Omental fat pad (tissue), 4 donors: ENCODE measurements at places on chromosomes 1 and 21. TPM values are rescaled to one million over a fixed set of nuclear protein-coding genes. Genes with fewer than 3 reads are reported as not detected.
A peak's percentile ranks its signal among the peaks of the same experiment; 100 is the strongest.

DNA sequence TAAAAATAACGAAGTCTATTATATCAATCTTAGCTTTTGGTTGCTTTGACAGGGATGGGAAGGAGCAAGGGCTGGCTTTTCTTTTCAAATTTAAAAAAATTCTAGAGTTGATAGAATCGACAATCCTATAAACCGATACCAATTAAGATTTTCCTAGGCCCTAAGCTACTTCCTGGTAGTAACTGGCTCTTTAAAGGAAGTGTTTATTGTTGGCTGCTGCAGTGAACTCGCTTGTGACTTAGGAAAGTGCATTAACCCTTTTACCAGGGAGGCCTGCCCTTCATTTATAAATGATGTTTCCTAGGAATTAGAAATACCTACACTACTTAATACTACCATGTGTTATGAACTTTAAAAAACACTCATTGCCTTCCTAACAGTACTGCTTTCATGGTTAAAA, 33.2 kb downstream of the ATP5PF start:
- DNase-seq = no peak

GRCh38 chr1:1431845-1432273, 3.6 kb upstream of the VWA1 start:
- no peak for DNase-seq

DNA sequence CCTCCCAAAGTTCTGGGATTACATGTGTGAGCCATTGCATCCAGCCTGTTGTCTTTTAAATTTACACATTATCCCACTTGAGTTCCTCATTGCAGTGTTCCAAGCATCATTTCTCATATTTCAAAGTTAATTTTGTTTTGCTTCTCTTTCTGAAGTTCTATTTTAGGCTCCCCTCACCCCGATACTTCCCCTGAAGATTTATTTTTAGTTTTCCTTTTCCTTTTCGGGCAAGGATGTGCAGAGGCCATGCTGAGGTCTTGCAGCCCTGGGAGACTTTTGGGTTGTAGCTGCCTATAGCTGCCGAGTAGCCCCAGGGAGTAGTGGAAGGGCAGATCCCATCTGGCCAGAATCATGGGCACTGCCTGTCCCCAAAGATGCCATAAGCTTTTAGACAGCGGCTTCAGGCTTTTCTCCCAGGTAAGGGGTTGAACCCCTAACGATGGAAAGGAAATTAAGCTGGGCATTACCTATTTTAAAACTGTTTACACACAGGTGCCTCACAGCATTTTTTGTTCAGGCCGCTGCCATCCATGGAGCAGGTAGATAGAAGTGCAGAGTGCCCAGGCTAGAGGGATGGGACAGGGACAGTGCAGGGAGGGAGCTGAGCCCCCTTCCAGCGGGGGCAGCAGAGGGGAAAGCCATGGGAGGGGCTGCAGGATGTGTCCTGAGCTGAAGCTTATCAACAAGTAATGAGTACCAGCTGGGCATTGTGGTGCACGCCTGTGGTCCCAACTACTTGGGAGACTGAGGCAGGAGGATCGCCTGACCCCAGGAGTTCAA, 15.9 kb downstream of the PSEN2 start:
- no peak for DNase-seq

ZNF672 gene
- 40.8 TPM for total RNA-seq

DNA sequence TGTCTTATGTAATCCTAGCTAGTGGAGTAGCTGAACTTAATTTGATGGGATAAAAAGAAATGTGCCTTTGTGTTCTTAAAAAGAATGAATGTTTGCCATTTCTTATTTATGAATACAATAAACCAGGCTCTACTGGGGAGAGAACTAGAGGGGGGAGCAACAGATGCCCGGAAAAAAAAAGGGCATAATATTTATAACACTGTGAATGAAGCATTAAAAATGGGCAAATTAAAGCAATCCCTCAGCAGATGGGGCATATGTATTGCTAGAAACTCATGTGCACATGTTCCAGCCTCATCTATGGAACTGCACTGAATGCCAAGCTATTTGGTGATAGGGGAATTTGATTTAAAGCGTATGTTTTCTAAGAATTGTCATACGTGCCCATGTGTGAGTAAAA, 42.3 kb upstream of the KCNJ6 start:
- no peak for DNase-seq

GRCh38 chr1:166908942-166909341, 32.9 kb upstream of the TADA1 start:
- DNase-seq = no peak

OR2L2 gene
- total RNA-seq = 0.19 TPM

DNA sequence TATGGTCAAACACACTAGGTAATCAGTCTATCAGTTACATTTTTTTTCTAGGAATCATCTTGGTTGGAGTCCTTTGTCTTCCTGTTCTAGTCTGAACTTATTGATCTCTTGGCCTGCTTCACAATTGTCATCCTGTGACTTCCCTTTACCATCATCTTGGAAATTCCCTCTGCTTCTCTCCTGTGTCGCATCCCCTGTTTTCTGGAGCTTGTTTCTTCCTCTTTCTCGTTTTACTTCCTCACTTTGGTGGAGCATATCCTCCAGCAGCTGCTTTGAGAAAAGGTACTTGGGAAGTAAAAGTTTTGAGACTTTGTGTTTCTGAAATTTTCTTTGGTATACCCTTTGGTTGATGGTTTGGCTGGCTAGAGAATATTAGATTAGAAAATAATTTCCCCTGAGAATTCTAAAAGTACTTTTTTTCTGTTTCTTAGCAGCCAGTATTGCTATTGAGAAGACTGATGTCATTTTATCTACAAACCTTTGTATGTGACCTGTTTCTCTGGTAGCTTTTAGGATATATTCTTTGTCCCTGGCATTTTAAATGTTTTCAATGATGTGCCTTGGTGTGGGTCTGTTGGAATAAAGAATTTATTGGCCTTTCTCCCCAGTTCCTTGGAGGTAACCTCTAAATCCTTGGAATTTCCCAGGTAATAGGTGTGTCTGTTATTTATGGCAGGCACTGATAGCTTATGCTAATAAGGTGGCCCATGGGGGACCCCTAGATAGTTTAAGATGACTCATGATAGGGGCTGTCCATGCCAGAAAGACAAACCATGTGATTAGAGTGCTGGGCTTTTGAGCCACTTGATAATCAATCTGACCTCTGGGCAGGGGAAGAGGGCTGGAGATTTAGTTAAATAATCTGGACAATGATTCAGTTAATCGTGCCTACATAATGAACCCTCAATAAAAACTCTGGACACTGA, 6.1 kb upstream of the MYCL start:
- no peak for DNase-seq

DNA sequence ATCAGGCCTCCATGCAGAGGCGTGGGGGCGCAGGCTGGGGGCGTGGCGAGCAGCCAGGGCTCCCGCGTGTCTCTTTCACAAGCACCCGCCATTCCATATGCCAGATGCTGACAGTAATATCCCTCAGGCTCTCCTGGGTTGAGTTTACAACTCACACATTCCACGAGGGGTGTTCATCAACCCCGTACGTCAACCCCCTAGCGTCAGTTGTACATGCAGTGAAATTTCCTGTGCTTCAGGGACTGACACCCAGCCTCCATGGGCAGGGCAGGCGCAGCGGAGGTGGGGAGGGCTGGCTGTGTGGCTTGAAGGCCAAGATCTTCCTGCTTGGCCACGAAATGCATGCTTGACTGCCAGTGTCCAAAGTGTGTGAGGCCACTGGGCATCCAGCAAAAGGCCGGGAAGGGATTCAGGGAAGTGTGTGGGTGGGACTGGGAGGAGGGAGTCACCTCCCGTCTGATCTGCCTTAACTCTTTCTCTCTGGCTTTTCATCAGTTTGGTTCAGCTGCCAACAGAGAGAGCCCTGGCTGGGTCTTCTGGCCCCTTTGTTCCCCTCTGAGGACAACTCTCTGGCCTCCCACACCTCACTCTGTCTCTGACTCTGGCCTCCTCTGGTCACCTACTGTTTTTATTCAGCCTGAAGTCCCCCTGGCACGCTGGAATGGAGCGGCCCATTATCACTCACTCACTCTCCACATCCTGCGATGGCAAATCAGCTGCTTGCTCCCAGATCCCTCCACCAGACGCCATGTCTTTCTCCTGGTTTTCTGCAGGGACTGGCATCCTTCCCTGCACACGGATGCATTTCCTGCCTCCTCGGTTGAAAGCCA, 33.8 kb downstream of the CLIC6 start:
- DNase-seq = no peak

SH3BP5L gene
- 9.7 TPM for total RNA-seq

GRCh38 chr1:52549267-52549666, 3.6 kb downstream of the TUT4 start:
- DNase-seq = no peak

VWA5B1 gene
- total RNA-seq = not detected

GRCh38 chr1:151472856-151473731, 13.8 kb upstream of the POGZ start:
- DNase-seq = no peak

- DNase-seq = no peak
These were observed 76.0 kb downstream of the CAMK2N1 start for GRCh38 chr1:20409971-20410370.

DNA sequence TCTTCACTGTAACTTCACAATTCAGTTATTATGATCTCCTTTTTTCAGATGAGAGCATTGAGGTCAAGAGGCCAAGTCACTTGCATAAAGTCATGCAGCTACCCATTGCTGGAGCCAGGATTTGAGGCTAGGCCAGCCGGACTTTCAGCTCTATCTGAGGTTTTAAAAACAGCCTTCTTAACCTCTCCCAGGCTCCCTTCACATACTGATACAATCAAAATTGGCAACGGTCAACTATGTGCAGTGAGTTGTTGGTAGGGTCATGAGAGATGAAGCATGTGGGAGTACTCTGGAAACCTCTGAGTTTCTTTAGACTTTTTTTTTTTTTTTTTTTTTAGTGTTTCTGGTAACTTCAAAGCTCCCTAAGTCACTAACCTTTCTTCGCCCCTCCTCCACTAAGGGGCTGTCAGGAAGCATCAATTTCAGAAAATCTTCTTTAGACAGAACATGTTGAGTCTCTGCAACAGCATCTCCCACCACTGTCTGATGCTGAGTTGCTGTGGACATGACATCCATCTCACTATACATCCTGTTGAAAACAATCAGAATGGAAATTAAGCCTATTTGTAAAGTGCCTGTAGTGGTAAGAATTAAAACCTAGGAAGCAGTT, 201.8 kb downstream of the SIPA1L2 start:
- DNase-seq = no peak

GRCh38 chr1:100065183-100065968, 67.4 kb downstream of the SASS6 start:
- DNase-seq = no peak

- peak; percentile 41 for DNase-seq
These were observed 9.6 kb downstream of the ZBTB17 start for GRCh38 chr1:15966081-15966955.

SH3GLB1 gene
- 99.9 TPM for total RNA-seq

- no peak for DNase-seq
These were observed 30.4 kb upstream of the ZFYVE9 start for GRCh38 chr1:52111492-52111891.

DNA sequence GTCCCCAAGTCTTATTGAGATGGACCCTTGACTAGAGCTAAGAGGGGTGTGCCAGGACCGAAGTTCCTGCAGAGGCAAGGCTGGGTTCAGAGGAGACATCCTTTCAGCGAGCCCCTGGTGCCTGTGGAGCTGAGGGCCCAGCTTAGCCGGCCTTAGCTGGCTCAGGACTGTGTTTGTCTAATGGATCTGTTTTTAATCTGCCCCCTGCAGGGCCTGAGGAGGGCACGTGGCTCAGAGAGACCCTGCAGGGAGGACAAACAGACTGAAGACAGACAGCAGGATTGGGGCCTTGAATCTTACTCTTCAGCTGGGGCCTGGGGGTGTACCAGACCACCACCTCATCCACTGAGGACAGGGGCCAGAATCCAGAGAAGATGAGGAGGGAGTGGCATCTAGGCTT, 1.6 kb downstream of the CRABP2 start:
- DNase-seq = no peak

FAM110D gene
- total RNA-seq = 4.6 TPM

- no peak for DNase-seq
These were observed 86.5 kb upstream of the RGS1 start for GRCh38 chr1:192489047-192489446.

LEFTY1 gene
- 0.44 TPM for total RNA-seq

ETV3L gene
- not detected for total RNA-seq

GRCh38 chr1:114901814-114902213, 47.2 kb downstream of the SYCP1 start:
- no peak for DNase-seq

GRCh38 chr1:230715510-230715909, 1.6 kb upstream of the AGT start:
- DNase-seq = no peak

DNA sequence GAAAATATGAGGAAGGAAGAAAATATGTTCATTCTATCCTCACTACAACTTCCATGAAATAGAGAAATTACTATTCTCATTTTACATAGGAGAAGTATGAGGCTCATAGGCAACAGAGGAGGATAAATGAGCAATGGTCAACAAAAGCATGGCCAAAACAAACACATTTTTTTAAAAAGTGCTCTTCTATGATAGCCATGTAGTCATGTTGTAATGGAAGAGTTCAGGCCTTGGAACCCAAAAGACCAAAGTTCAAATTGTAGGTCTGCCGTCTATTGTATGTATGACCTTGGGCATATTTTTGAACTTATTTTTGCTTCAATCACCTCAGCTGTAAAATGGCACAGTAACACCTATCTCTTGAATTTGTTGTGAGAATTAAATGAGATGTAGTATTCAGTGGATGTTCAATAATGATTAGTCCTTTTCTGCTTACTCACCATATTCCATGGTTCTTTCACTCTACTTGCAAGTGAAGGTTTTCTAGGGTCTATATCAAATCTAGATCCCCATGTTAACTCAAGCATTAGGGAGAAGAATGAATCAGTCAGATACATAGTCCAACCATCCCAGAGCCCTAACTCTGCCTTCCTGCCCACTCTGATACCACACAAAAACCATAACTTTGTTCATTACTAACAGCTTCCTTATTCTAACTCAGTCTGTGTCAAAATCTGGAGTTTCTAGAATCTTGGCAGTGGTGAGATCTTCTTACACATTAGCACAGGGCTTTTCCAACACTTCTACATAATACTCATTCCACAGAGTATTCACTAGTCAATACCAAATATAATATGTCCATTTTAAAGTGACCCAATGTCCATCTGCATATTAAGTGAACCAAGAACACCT, 353.2 kb downstream of the PLPP3 start:
- DNase-seq = no peak

DNA sequence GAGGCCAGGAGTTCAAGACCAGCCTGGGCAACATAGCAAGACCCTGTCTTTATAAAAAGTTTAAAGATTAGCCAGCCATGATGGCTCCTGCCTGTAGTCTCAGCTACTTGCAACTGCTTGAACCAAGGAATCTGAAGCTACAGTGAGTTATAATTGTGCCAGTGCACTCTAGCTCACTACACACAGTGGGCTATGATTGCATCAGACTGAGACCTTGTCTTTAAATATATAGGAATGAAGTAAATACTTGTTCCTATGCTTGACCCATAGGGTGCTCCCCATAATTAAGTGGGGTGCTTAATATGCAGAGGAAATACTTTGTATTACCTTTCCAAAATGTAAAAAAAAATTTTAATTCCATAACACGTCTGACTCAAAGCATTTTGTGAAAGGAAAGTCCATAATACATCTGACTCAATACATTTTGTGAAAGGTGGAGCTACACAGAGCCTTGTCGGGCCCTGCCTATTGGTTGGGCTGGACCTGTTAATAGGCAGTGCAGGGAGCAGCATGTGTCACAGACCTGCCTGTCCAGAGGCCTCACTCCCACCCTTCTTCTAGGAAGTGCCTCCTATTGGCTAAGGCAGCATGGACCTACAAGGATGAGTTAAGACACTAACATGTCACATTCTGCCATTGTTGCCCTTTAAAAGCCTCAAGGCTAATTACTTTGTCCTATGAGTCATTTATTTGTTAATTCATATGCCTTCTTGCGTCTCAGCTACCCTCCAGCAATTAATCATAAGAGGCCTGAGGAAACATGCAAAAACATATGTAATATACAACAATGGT, 33.6 kb downstream of the CD58 start:
- no peak for DNase-seq
